ENCODE measurements at places on chromosomes 12 and 14.

GRCh38 chr12:16325426-16325825 lies 22.0 kb upstream of the MGST1 start:
- DNase-seq, result no peak

DNA sequence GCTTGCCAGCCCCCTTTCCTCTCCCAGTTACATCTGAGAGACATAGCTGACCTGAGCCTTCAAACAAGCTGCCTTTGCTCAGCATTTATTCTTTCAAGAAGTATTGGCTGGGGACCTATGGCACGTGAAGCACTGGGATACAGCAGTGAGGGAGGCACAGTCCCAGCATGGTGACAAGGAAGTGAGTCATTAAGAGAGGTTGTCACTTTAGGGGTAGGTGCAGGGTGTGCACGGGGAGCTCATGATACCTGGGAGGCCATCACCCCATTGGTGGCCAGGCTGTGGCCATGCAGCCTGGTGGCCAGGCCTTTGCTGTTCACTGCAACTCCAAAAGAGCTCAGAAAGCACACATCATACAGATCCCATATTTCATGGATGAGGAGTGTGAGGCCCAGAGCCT lies 5.7 kb upstream of the KRT75 start:
- no peak for DNase-seq

GRCh38 chr14:95774265-95775160 lies 60.6 kb upstream of the TCL1A start:
- peak; percentile 16 for DNase-seq

- DNase-seq, result no peak
These were observed 36.3 kb downstream of the DTX1 start for GRCh38 chr12:113092607-113093408.

GRCh38 chr12:16880864-16881285 lies 274.9 kb upstream of the LMO3 start:
- peak; percentile 37 for DNase-seq

GRCh38 chr14:94337274-94337673 lies 14.1 kb upstream of the SERPINA6 start:
- no peak for DNase-seq

DNA sequence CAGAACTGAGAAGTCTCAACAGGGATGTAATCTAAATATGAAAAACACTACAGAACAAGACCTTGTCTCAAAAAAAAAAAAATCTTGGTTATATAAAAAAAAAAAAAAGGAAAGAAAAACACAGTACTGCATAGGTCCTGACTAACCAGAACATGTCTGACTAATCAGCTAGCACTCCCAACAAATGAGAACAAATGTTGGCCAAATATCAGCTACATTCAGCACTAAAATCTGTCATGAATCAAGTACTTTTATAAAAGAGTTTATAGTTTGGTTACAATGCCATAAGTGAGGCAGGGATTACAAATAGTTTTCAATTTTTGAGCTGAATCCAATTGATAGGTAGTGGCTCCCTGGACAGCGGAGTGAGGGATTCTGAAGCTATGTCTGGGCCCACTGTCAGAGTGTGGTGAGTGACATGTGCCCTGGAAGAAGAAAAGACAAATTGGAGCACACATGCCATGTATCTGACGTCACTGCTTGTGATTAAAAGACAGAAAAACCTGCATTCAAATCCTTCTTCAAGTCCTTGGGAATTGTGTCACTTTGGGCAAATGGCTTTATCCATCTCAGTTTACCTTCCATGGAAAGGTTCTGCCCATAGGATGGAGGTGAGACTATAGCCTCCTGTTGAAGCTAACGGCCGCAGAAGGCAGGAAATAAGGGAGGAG lies 5.6 kb upstream of the FAM234B start:
- no peak for DNase-seq

DNA sequence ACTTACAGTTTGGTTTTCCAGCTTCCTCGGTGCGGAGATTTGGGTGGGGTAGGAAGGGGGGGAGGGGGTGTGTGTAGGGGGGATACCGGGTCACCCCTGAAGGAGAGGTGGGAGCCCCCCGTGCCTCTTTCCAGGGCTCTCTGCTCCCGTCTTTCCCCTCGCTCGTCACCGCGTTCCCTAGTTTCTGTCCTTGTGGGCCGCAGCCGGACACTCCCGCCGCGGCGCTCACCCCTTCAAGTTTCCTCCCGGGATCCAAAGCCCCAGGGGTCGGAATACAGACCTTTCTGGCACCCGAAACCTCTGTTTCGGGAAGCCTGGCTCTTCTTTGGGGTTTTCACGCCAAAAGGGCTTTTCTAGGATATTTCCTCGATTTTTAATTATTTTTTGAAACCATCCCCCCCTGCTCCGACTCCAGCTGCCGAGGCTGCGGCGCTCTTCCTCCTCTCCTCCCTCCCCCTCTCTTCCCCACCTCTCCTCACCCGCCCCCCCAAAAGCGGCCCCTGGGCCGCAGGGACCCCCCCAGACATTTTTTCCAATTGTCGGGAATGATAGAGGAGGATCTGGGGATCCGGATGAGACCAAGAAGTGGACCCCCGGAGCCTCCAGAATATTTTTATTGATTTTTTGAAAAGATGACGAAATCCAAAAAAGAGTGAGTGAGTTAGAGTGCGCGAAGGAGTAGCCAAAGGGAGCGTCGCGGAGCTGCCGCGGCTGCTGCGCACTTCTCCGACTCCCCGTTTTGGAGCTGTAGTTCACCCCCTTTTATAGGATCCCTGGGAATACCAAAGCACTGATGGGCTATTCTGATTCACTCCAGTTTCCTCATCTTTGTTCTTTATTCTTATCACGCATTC lies 1.7 kb downstream of the CCND2 start:
- no peak for DNase-seq

- DNase-seq, result no peak
These were observed 15.7 kb downstream of the FAR2 start for GRCh38 chr12:29164477-29165393.
